ENCODE measurements at places on chromosomes 13 and 19.

GRCh38 chr19:5932146-5932545, 18.1 kb downstream of the CAPS start:
- no peak for DNase-seq

- DNase-seq, result no peak
Observed at GRCh38 chr19:47389150-47389556, 30.2 kb downstream of the MEIS3 start.

GRCh38 chr13:85710545-85710944, 88.7 kb downstream of the SLITRK6 start:
- DNase-seq, result no peak

- DNase-seq, result no peak
Observed at GRCh38 chr19:3227054-3227626, 2.7 kb downstream of the CELF5 start.

All from activated CD4-positive, alpha-beta T cell treated with anti-CD3 and anti-CD28 coated beads for 48 hours (primary cell).